NCI-H2171 (cell line): ENCODE measurements at places on chromosomes 6 and 20.
A peak's percentile ranks its signal among the peaks of the same experiment; 100 is the strongest.

DNA sequence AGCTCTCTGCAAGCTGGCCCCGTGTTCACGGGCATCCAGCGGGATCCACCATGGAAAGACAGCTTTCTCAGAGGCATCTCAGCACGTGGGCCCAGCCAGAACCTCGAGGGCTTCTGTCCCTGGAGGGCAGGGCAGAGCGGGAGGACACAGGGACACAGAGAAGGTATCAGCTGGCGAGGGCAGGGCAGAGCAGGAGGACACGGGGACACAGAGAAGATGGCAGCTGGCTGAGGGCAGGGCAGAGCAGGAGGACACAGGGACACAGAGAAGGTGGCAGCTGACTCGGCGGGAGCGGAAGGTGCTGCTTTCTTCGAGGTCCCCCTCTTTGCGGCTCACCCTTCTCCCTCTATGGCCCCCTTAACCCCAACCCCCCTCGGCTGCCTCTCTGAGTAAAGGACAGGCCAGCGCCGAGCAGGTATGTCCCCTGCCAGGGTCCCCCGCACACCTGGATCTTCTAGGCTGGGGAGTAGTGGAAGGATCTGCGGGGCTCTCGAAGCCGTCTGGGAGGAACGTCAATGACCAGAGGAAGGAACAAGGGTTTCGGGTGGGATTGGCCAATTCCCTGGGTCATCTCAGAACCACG, 28.9 kb upstream of the BHLHE23 start:
- DNase-seq = no peak

DNA sequence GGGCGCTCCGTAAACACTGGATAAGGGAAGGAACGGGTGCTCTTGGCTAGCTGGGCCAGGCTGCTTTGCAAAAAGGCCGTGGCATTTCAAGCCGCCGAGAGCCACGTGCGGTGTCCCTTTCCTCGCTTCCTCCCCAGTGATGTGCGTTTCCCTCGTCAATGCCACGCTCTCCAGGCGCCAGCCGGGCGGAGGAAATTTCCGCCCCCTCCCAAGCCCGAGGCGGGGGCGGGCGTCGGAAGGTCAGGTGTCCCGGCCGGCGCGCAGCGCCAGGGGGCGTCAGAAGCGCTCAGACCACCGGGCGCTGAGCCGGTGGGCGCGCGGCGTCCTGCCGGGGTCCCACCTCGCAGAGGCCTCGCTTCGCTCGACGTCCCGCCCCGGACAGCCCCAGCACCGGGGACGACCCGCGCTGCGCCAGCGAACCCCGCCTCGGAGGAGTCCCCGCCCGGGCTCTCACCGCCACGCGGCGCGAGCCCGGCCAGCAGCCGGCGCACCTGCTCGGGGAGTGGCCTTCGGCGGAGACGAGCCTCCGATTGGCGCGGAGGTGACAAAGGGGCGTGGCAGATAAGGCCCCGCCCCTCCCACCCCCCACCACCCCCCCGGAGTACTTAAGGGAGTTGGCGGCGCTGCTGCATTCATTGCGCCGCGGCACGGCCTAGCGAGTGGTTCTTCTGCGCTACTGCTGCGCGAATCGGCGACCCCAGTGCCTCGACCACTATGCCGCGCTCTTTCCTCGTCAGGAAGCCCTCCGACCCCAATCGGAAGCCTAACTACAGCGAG, at the start of gene SNAI1:
Gene SNAI1, plus strand, starts transcription at position 635 of the 777 bp plus-strand sequence. Its CDS starts 80 bp downstream, at position 715.
- peak; percentile 93 for DNase-seq

- DNase-seq = no peak
Measured at GRCh38 chr6:93917216-93917615, 497.9 kb upstream of the EPHA7 start.

- no peak for DNase-seq
Measured at GRCh38 chr20:63594043-63594561, 20.1 kb upstream of the HELZ2 start.

GRCh38 chr20:46994341-46994740, 99.7 kb downstream of the EYA2 start:
- no peak for DNase-seq

- no peak for DNase-seq
Measured at GRCh38 chr6:79494841-79495240, 42.4 kb downstream of the LCA5 start.
